ENCODE measurements at places on chromosomes 4 and X.
A peak's percentile ranks its signal among the peaks of the same experiment; 100 is the strongest.

GRCh38 chr4:98613453-98614075 is 44.8 kb downstream of the TSPAN5 start:
- DNase-seq, result no peak

DNA sequence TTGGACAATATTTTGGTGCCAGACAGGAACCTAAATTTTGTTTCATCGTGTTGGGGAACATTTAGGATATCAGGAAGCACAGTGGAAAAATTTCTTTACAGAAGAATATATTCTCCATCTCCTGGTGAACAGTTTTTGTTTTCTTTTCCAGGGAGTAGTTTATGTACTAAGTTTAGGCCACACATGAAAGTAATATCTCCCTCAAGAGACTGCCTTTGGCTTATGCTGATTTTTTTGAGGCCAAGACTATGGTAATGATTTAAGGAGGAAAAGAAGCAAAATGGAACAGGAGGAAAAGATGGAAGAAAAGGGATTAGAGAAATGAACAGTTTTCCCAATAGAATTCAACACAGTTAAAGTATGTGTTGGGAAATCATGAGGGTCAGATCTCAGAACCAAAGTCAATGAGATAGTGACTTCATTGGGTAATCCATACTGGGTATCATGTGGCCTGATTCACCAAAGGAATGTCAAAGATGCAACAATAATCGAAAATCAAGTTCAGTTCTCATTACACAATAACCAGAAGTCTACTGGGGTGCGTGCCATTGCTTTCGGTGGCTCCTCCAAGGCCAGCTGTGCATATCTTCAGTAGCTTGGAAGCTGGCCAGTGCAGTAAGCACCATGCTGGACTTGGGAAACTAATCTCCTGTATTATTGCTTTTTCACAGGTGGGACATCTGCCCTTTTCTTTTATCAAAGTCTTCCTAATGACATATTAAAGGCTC is 234.8 kb downstream of the COL25A1 start:
- DNase-seq, result no peak

- no peak for DNase-seq
Observed at GRCh38 chrX:49167740-49168108, 4.0 kb upstream of the PLP2 start.

GRCh38 chr4:158129694-158130093 is 43.1 kb downstream of the GASK1B start:
- no peak for DNase-seq

- DNase-seq, result no peak
Observed at GRCh38 chr4:86054286-86055032, 305.4 kb downstream of the MAPK10 start.

GRCh38 chr4:54731552-54731951 is 73.8 kb downstream of the KIT start:
- no peak for DNase-seq

DNA sequence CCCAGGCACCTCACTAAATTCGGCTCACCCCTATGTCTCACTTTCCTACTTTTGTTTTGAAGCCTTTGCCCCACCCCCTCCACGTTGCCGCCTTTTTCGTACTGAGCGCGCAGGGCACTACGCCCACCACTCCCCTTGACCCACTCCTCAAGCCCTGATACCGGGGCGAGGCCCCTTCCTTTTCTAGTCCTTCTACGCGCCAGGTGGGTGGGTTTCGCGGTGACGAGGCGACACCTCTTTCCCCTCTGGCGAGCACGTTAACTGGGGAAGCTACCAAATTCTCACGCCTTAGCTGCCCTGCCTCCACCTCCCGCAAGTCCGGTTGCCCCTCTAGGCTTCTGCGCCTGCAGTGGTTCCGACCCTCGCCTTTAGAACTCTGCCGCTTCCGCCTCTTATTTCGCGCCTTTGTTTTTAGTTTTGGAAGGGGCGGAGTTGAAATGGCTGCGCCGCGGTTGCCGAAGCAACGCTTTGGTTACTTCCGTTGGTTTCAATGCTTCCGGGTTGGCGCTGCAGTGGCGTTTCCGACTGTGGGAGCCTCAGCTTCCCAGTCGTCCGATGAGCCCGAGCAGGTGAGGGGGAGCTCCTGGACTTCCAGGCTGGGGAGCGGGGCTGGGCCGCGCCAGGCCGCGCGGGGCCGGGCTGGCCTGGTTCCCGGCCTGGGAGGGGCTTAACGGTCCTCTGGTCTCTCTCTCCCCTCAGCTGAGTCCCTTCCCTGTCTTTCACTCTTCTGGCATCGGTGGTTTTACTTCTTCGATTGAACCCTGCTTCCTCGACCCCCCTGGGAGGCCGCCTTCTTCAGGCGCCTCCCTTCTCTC is at the start of gene SLC25A14:
Gene SLC25A14 (plus strand): TSS at position 512 of the 815 bp plus-strand sequence. CDS start 360 bp downstream, outside the sequence.
- DNase-seq, result peak; percentile 86

GRCh38 chr4:76238236-76238635 is 13.3 kb upstream of the FAM47E start:
- DNase-seq, result no peak

DNA sequence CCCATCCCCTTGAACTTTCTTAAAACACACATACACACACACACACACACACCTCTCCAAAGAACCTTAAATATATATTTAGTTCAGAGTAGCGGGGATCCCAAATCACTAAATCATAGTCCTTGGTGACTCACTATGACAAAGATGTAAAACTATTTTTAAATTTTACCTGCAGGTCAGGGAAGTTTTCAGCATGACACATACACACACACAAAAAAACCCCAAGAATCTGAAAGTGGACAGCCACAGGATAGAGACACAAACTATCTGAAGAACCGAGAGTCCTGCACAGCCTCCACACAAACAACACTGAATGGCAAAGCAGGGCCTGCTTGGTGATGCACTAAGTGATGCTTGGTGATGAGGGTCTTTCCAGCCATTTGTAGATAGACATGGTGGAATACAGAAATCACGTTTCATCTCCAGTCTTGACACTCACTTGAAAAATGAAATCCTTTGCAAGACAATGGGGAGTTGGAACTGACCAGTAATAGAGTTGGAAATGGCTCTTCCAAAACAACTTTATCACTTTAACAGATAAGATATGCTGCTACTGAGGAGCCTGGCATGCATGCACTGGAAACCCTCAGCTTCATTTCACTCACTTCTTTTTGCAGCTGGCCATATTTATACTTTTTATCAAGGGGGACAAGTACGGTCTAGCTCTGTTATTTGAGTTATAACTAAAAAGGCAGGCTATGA is 307.3 kb downstream of the RAPGEF2 start:
- DNase-seq, result no peak

GRCh38 chr4:82900066-82900410 is 497 bp upstream of the THAP9 start:
- peak; percentile 41 for DNase-seq

DNA sequence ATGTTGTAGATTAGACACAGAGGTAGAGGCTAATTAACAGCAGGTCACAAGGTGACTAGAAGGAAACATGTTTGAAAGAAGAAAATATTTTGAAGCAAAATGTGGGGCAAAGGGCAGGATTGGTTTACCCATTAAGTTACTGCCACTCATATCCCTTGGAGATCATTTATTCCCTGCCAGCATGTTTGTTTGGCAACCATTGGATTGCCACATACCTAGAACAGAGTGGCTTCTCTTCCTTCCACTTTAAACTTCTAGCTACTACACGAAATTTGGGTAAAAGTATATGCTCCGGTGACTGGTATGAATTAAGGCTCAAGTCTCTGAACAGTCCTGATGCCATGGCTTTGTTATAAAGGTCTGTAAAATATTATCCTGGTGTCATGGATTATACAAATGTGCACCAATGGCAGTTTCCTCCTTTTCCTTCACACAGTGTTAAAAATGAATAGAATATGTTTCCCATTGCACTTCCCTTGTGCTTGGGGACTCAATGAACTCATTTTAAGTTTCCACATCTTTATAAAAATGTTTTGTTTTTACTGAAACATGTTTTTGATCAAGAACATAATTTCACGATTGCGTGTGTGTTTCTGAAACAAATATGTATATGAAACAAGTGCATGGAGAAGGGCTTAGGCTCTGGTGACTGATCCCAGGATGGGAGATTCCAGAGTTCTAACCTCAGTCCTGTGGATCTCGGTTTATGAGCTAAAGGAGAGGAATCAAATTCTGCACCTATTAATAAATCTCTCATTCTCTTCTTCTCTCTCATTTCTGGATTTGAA is 12.3 kb downstream of the BMP3 start:
- DNase-seq, result no peak

DNA sequence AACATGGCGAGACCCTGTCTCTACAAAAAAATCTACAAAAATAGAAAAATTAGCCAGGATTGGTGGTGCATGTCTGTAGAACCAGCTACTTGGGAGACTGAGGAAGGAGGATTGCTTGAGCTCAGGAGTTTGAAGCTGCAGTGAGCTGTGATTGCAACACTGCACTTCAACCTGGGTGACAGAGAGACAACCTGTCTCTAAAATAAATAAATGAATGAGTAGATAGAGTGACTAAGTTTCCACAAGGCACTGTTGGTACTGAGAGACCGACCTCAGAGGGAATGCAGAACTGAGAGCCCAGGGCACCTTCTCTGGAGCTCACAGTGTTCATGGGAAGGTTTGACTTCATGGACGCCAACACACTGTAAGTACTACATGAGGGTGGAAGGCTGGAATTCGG is 26.7 kb upstream of the ARSD start:
- DNase-seq, result no peak

- DNase-seq, result no peak
Observed at GRCh38 chr4:8148159-8148558, 10.5 kb downstream of the ABLIM2 start.
